ENCODE measurements at places on chromosomes 5 and 9.

DNA sequence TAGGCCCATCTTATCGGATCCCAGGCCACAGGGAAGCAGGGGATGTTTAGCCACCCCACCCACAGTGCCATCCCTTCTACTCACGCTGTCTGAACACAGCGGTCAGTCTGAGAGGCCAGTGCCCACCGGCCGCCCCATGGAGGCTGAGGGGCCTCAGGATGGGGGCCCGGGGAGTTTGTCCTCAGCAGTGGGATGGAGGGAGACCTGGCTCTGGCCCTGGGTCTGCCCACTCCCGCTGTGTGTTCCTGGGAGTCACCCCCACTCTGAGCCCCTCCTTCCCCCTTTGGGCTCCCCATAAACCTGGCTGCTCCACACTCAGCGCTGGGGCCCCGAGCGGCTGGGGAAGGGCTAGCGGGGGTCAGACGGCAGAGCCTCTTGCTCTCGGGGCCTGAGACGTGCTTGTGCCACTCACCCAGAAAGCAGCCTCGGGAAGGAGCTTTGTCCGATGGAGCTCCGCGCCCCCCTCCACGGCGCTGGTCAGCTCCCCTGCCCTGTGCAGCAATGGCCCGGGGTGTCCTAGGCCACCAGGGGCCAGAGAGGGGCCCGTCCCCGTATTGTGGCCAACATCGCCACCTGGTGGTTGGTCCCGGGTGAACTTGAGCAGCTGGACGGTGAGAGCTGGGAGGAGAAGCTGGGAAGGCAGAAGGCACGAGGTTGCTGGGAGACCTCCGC, 10.9 kb upstream of the LAMC3 start:
- no peak for DNase-seq

DNA sequence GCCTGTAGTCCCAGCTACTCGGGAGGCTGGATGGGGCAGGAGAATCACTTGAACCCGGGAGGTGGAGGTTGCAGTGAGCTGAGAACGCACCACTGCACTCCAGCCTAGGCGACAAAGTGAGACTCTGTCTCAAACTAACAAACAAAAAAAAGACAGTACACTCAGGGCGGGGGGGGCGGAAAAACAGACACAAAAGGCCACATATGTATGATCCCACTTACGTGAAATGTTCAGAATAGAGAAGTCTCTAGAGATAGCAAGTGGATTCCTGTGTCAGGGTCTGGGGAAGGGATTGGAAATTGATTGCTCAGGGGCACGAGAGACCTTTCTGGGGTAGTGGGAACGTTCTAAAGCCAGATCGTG, 9.0 kb upstream of the LCN1 start:
- no peak for DNase-seq

GRCh38 chr9:20566401-20566800, 55.9 kb downstream of the MLLT3 start:
- no peak for DNase-seq

GRCh38 chr5:103010168-103010567, 109.8 kb downstream of the GIN1 start:
- DNase-seq: no peak

DNA sequence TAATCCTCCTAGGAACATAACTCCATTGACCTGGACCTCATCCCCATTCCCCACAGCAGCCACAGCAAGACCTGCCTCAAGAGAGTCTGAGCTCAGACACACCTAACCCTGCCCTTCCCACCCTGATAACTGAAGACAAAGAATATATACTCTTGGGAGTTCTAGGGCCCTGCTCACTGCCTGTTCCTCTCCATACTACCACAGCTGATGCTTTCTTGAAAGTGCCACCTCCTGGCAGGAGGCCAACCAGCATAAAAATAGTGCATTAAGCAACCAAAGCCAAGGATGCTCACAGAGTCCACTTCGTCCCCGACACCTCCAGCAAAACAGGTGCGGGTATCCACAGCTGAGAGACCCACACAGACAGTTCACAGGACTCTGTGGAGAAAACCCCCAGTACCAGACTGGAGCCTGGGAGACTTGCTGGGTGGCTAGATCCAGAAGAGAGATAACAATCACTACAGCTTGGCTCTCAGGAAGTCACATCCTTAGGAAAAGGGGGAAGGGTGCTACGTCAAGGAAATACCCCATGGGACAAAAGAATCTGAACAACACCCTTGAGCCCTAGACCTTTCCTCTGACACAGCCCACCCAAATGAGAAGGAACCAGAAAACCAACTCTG, 23.5 kb downstream of the FAM114A2 start:
- DNase-seq: no peak

GRCh38 chr9:34502891-34503290, 19.9 kb downstream of the ENHO start:
- no peak for DNase-seq

DNA sequence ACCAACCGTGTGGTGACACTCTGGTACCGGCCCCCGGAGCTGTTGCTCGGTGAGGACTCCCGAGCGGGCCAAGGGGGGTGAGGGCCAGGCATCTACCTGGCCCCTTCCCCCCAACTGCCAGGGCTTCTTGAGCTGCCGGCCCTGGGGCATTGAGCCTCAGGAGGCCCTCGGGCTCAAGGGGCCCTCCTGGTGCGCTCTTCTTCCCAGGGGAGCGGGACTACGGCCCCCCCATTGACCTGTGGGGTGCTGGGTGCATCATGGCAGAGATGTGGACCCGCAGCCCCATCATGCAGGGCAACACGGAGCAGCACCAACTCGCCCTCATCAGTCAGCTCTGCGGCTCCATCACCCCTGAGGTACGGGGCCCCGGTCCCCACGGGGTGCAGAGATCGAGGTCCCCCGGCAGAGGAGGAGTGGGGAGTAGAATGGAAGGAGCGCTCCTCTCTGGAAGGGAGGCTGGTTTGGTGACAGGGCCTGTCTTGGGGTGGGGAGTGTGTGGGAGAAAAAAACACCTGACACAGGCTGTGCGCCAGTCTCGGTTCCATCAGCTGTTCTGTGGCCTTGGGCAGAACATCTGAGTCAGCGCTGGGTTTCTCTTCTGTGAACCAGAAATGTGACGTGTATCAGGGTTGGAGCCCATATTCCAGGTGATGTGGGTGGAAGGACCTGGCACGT, 2.6 kb downstream of the CDK9 start:
- DNase-seq: no peak

DNA sequence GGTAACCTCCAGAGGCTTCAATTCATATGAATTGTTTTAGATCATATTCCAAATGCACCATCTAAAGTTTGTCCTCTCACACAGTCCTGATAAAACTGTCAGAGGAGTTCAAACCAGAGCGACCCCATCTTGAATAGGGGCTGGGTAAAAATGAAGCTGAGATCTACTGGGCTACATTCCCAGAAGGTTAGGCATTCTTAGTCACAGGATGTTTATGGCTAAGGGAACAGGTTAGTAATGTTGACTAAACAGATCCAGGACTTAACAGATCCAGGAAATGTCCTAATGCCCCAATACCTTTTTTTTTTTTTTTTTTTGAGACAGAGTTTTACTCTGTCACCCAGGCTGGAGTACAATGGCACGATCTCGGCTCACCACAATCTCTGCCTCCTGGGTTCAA, 192.6 kb upstream of the PRDM9 start:
- DNase-seq: no peak

DNA sequence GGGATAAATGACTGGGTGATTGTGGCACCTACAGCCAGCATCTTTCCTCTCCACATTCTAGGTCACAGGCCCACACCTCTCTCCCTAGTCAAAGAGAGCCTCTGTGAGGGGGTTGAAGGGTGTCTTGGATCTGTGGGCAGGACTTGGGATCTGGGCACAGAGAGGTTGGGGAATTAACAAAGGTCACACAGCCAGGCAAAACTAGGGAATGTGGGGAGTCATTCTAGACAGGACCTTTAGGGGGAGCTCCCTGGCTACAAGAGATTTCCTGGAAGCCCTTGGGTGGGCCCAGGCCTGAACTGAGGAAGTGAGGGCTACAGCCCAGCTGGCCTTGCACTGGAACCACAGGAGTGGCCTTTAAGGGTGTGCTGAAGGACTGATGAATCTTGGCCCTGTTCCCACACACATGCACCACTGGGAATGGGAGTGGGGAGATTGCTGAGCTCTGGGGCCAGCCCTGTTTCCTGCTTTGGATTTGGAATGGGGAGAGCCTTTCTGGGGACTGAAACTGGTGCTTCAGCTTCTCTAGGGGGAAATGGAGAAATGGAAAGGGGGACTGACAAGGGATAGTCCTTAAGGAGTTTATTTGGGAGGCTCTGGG, 12.4 kb upstream of the CXXC5 start:
- DNase-seq: no peak

GRCh38 chr9:122095010-122095767, 2.1 kb upstream of the TTLL11 start:
- peak; percentile 19 for DNase-seq

GRCh38 chr9:95024097-95024671, 293.3 kb downstream of the FANCC start:
- DNase-seq: no peak

GRCh38 chr5:148988328-148988727, 74.5 kb downstream of the SH3TC2 start:
- DNase-seq: no peak

DNA sequence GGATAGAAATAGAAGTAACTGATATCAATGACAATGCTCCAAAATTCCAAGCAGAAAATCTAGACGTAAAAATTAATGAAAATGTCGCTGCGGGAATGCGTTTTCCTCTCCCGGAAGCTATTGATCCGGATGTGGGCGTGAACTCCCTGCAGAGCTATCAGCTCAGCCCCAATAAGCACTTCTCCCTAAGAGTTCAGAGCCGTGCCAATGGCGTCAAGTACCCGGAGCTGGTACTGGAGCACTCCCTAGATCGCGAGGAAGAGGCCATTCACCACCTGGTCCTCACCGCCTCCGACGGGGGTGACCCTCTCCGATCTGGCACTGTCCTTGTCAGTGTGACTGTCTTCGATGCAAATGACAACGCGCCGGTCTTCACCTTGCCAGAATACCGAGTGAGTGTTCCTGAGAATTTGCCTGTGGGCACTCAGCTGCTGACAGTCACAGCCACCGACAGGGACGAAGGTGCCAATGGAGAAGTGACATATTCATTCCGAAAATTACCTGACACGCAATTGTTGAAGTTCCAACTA, 818 bp downstream of the PCDHGA10 start:
- no peak for DNase-seq

DNA sequence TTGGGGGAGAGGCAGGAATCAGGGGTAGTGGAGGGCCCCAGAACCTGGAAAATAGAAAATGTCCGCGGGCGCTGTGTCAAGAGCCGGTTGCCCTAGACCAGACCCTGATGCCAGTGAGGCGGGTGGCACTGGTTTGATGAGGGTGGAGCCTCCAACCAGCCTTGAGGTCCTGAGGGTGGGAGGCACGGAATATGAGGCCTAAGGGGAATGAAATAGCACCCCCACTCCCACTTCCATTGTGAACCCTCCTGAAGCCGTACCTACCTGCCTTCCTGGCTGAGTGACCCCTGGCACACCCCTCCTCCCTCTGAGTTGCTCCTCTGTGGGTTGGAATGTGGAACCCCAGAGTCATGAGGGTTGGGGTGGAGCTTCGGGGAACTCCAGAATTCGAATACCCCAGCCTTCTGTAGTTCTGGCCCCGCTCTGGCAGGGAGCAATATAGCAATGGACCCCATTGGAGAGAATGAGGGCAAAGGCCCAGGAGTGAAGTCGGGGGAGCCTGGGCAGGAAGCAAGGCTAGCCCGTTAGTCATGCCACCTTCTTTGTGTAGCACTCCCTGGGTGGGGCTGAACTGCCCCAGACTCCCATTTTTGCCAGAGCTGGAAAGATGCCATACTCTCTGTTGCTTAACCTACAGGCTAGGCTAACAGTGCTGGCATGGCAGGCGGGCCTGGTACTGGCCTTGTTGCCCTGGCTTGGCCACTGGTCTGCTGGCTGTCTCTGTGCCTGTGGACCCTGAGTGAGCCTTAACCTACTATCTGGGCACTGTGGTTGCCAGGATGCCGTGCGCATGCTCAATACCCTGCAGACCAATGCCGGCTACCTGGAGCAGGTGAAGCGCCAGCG, 1.0 kb downstream of the FPGS start:
- DNase-seq: no peak

- DNase-seq: no peak
Observed at GRCh38 chr5:138482638-138483037, 17.4 kb downstream of the EGR1 start.

DNA sequence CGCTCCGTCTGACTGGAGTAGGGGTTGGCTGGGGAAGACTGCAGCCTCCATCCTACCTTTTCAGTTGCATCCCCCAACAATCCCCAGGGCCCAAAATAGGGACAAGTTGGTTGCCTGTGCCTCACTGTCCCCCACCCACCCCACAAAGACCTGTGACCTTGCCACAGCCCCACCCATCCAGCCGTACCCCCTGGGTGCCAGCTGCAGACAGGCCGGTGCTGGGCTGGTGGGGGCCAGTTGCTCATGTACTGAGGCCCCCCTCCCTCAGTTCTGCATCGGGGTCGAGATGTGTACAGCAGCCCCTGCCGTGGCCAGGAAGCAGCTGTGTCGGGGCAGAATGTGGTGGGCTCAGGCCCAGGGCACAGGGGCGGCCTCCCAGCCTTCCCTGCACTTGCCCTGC, 374 bp downstream of the LCNL1 start:
- DNase-seq: no peak

- no peak for DNase-seq
Observed at GRCh38 chr5:2017540-2018389, 135.0 kb upstream of the IRX4 start.

GRCh38 chr9:123400926-123401503, 45.0 kb downstream of the CRB2 start:
- DNase-seq: no peak

GRCh38 chr9:6576987-6577386, 68.5 kb downstream of the GLDC start:
- no peak for DNase-seq

DNA sequence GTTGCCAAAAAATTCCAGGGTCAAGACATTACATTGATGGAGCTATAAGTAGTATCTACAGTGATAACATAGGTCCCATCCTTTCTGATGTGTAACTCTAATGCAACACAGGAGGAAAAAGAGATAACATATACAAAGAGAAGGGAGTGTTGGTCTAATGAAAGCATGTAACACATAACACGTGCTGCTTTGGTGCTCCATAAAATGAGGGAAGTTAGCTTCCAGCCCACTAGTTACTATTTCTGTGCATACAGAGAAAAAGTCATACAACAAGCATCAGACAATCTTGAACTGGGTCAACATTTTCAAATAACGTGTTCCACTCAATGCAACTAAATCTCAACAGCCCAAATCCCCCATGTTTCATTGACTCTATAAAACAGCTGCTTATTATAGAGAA, 11.7 kb downstream of the MLLT3 start:
- DNase-seq: no peak

DNA sequence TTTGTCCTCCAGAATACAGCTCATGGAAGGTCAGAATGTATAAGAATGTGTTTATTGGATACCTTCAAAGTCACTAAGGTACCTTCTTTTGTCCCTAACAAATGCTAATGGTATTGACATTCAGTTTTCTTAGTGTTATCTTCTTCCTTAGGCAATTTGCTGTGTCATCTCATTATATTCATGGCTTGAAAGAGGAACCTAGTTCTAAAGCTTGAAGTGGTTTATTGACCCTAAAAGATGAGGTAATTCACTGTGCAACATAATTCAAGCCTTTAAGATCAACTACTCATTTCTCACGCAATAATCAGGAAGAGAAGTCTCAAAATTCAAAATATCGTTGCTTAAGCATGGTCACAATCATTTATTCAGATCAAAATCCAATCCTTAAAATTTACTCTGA, 342.7 kb upstream of the RIOK2 start:
- no peak for DNase-seq

GRCh38 chr5:56561455-56561854, 253.9 kb upstream of the MAP3K1 start:
- DNase-seq: no peak

Data from stimulated activated CD8-positive, alpha-beta memory T cell treated with anti-CD3 and anti-CD28 coated beads, Interleukin-4, amount 100 ng/mL, for 4 hours (primary cell).